ENCODE measurements at places on chromosomes 13 and 19.

GRCh38 chr13:34322014-34322742 is 504.2 kb downstream of the RFC3 start:
- DNase-seq: no peak

DNA sequence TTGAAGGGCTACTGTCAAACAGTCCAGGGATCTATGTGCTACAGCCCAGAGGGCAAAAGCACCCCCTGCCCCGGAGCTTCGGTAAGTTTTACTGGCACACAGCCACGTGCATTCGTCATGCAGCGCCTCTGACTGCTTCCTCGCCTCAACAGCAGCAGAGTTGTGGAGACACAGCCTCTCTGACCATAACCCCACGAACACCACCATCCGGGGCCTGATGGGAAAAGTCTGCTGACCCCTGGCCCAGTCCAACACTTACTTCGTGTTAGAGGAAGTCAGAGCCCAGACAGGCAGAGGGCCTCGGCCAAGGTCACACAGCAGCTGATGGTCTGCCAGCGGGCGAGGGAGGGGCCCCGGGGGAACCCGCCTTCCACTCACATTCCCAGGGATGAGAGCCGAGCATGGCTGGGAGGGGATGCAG is 5.1 kb downstream of the CBARP start:
- DNase-seq: no peak

DNA sequence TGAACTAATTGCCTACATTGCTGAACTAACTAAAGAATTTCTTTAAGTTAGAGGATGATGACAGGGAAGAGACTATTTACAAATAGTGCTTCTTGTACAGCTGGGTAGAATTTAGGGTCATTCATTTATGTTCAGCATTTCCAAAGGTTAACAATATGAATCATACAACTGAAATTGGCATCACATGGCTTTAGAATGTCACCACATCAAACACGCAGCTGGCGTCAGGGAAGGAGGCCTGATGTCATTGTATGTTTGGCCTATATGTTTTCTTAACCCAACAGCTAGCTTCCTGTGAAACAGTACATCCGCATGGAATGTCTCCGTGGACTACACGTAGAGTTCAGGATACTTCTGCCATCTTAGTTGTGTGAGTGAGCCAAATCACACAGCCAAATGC is 99.0 kb upstream of the TNFSF11 start:
- no peak for DNase-seq

GRCh38 chr19:4547303-4548237 is 7.7 kb upstream of the LRG1 start:
- DNase-seq: peak; percentile 19

GRCh38 chr13:44576351-44577235 is 463 bp upstream of the TSC22D1 start:
- DNase-seq: no peak

DNA sequence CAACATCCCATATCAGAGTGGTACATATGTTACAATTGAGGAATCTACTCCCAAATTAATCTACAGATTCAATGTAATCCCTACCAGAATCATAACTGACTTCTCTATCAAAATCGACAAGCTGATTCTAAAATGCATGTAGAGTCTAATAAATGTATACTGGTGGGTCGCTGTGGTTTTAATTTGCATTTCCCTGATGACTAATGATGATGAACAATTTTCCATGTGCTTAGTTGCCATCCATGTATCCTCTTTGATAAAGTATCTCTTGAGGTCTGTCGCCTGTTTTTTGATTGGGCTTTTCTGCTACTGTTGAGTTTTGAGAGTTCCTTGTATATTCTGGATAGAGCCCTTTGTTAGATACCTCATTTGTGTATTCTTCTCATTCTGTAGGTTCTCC is 43.8 kb downstream of the KLF12 start:
- DNase-seq: peak; percentile 2

- DNase-seq: no peak
These were observed 934.6 kb downstream of the SLITRK1 start for GRCh38 chr13:82947683-82948082.

- peak; percentile 77 for DNase-seq
These were observed 26.3 kb upstream of the SIGLEC11 start for GRCh38 chr19:49987159-49987698.

DNA sequence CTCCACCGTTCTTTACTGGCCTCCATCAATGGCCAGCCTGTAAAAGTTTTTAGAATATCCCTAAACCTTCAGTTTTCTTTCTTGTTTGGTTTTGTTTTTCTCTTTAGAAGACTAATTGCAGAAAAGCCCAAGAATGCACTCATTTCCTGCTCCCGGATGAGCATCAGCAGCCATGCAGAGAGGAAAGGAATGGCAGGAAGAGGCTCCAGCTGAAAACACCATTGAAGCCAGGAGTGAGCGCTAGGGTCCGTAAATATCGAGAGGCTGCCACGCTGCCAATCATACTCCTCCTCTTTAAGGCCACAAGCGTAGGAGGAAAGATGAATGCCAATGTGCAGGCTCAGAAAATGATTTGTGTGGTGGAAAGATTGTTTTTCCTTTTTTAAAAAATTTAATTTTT is 57.4 kb upstream of the UBE2L5 start:
- no peak for DNase-seq

- DNase-seq: peak; percentile 49
These were observed 38.6 kb upstream of the SEMA6B start for GRCh38 chr19:4597975-4598671.

DNA sequence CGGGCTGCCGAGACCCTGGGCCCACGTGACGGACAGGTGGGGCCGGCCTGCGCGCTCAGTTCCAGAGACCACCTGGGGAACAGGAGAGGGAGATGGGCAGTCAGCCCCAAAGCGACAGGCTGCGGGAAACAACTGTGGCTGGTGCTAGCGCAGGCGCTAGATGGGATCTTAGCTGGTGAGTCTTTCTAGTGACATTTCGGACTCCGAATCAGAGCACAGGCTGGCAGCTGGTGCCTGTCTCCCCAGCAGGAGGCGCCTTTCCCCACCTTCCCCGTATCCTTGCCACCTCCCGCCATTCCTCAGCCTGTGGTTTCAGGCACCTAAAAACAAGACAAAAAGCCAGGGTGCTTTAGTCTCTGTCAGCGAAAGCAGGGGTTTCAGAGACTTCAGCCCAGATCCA is 19.4 kb upstream of the RANBP3 start:
- DNase-seq: no peak

All from activated CD4-positive, alpha-beta T cell treated with anti-CD3 and anti-CD28 coated beads, Interleukin-2, Interleukin-4, amounts not matched to agents 100 ng/mL and 50 ng/mL, durations not matched to agents 16 hours and 8 hours (primary cell).